ENCODE measurements at places on chromosomes 6 and 20. TPM values are rescaled to one million over a fixed set of nuclear protein-coding genes. Genes with fewer than 3 reads are reported as not detected.

Gene NUP153
- 28.5 TPM for total RNA-seq

- DNase-seq: peak; percentile 32
These were observed 73.5 kb downstream of the TNFRSF21 start for GRCh38 chr6:47235964-47236760.

GRCh38 chr6:149563203-149563927 is 2.8 kb upstream of the GINM1 start:
- DNase-seq: no peak

GRCh38 chr6:33597551-33598322 is 17.7 kb upstream of the BAK1 start:
- no peak for DNase-seq

Gene SPDEF
- total RNA-seq: 16.7 TPM

GRCh38 chr20:60966031-60966430 is 286.0 kb upstream of the CDH4 start:
- DNase-seq: no peak
